LHCN-M2 (cell line): ENCODE measurements at places on chromosomes 2 and 18. TPM values are rescaled to one million over a fixed set of nuclear protein-coding genes. Genes with fewer than 3 reads are reported as not detected.

Gene GATA6
- 0.06 TPM in 1 of 2 replicates, not detected in the other for total RNA-seq

Gene RUFY4
- not detected in 2 replicates for total RNA-seq

Gene CYP26B1
- total RNA-seq: 2.1 and 2.3 TPM in 2 replicates

Gene SERPINB12
- total RNA-seq: 0.29 TPM in 1 of 2 replicates, not detected in the other

Gene DYTN
- not detected in 2 replicates for total RNA-seq

DNA sequence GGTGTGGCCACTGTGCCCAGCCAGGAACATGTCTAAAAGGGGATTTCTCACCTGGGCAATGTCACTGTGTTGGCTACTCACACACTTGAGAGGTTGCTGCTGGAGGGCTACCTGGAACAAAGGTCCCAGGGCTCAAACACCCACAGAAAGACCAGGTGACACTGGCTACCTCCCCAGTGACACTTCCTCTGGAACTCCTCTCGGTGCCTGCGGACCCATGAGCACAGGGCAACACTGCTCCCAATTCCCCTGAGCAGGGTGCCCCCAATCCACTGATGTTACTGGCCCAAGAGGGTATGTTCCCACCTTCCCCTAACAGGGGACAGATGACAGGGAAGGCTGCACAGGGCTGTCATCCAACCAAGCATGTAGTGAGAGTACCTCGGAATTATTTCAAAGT, 5.8 kb downstream of the NPPC start:
- DNase-seq: no peak

GRCh38 chr2:100416397-100416934, 1.0 kb downstream of the CHST10 start:
- DNase-seq: no peak

DNA sequence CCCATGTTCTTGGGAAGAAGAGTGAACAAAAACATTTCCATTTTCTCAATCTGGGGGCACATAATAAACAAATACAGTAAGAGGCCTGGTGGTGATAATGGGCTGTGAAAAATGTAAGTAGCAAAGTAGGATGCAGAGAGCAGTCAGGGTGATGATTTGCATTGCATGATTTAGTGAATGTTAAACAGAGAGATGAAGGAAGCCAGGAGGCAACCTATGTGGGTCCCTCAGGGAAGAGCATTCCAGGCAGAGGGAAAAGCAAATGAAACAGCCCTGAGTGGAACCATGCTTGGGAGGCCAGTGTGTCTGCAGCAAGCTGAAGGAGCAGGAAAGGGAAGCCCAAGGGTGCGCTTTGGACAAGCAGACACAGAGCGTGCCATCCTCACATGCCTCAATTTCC, 5.4 kb downstream of the VIT start:
- DNase-seq: no peak

GRCh38 chr2:113768770-113769169, 12.3 kb upstream of the SLC35F5 start:
- no peak for DNase-seq

DNA sequence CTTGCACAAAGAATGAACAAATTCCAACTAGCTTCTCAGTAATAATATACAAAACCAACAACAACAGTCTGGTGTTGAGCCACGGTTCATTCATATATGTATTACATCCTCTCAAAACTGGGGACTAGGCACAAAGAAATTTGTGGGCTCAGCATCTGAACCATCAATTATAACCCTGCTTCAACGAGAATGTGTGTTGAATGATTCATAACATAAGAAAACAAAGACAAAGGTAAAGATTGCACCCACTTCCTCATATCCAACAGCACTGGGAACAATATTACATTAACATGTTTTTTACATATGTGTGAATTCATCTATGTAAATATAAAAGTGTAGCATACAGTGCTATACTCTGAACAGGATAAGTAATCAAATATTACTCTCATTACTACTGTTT, 144.8 kb downstream of the CDH2 start:
- peak; percentile 15 for DNase-seq

DNA sequence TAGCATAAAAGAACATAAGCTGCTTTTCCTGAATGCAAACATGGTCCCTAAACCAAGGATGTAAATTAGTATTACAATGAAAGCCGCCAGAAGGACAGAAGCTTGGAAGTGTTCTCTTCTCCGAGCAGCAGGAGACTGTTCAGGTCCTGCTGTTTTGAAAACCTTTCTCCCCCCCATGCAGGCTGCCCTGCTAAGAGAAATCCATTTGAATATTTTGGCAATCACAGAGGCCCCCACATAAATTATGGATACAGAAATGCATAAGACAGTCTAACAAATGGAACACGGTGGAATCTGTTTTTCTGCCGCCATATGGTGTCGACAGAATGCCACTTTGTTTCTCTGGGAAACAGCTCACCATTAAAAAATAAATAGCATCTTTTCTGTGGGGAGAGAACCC, 600.4 kb upstream of the KLHL29 start:
- DNase-seq: no peak

- no peak for DNase-seq
These were observed 89.7 kb upstream of the GCFC2 start for GRCh38 chr2:75800456-75800855.

- DNase-seq: no peak
These were observed 594 bp downstream of the ITM2C start for GRCh38 chr2:230865307-230865765.

DNA sequence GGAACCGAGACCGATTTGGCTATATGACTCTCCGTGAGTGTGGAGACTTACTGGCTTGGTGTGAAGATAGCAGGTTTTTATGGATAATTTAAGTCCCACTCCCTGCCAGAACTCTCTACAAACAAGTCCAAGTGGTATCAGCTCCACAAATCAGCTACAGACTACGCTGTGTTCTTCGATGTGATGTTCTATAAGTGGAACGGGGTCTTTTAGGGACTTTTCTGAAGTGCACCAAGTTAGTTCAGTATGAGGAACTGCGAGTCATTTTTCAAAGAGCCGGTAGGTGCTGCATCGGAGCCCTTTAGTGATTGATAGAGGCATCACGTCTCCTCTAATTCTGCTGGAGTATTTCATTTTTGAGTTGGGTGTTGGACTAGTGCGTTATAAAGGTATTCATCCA, 107.1 kb downstream of the TSHZ1 start:
- no peak for DNase-seq

DNA sequence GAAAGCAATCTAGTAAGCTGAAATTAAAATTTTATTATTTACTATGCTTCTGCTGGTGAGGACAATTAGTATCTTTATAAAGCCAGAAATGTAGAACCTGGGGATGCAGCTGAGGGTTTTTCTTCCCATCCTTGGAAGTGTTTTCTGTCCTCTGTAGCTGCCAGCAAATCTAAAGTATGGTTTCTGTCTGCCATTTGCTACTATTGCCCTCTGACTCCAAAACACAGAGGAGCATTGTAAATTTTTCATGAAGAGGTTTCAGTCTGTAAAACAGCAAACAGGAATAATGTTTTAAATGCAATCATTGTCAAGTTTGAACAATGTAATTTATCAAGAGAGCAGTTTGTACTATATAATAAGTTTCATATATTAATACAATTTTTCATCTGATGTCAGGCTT, 258.8 kb downstream of the ZNF407 start:
- DNase-seq: no peak

- no peak for DNase-seq
These were observed 476.0 kb downstream of the EIPR1 start for GRCh38 chr2:2901384-2902345.

- DNase-seq: no peak
These were observed 11.1 kb downstream of the C2orf74 start for GRCh38 chr2:61173116-61173515.

- DNase-seq: no peak
These were observed 96.9 kb upstream of the MSH6 start for GRCh38 chr2:47686018-47686417.

DNA sequence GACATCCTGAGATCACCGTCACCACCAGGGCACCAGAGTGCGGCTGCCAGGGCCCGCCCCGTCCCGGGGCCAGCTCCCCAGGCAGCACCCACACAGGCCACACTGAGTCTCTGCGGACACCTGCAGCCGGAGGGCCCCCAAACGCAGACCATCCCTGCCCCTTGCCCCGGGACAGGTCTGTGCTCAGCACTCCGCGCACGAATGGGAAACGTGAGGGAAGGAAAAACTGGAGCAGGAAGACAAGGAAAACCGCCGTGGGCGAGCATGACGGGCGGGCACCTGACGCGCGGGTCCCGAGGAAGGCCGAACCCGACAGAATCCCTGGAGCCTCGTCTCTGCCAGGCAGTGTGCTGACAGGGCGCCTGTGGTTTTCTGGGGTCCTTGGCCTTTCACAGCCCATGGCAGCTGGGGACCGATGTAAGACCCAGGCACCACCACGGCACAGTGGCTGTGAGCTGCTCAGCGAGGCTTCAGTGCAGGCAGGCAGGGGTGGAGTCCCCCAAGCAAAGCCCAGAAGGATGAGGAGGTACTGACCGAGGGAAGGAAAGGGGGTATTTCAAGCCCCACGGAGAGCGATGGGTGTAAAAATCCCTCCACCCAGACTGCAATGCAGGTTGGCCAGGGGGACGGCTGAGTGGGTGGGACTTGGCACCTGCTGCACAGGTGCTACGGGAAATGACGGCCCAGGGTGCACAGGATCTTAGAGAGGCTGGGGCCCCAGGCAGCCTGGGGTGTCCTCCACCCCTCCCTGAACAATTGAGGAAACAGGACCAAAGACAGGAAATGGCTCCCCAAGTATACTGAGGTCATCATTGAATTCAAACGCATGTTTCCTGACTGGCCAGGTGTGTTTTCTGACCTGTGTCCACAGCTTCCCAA, 59.0 kb downstream of the PXDN start:
- no peak for DNase-seq

- no peak for DNase-seq
These were observed 136.6 kb upstream of the ALKAL2 start for GRCh38 chr2:424306-425171.

DNA sequence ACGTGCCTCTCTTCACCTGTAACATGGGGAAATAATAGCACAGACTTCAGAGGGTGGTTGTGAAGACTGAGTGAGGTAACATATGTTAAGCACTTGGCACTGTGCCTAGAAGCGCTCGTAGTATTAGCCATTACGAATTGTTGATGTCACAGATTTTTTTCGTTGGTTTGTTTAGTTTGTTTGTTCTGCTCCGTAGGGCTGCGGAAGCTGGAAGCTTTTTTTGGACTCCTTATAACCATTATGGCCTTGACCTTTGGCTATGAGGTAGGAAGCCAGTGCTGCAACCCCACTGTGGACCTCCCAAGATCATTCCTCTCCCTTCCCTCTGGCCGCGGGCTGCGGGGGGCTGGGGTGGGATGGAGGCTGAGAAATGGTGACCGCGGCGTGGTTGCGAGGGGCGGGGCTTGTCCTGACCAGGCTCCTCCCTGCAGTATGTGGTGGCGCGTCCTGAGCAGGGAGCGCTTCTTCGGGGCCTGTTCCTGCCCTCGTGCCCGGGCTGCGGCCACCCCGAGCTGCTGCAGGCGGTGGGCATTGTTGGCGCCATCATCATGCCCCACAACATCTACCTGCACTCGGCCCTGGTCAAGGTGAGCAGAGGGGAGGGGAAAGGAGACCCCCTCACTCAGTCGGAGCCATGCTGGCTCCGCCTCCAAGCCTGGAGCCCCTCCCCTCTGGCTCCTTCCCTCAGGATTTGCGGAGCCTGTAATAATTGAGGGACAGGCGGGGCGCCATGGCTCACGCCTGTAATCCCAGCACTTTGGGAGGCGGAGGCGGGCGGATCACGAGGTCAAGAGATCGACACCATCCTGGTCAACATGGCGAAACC, 5.5 kb downstream of the SLC11A1 start:
- peak; percentile 28 for DNase-seq
